Activated CD8-positive, alpha-beta T cell treated with anti-CD3 and anti-CD28 coated beads for 36 hours (primary cell): ENCODE measurements at places on chromosomes 1 and 21. TPM values are rescaled to one million over a fixed set of nuclear protein-coding genes. Genes with fewer than 3 reads are reported as not detected.

DNA sequence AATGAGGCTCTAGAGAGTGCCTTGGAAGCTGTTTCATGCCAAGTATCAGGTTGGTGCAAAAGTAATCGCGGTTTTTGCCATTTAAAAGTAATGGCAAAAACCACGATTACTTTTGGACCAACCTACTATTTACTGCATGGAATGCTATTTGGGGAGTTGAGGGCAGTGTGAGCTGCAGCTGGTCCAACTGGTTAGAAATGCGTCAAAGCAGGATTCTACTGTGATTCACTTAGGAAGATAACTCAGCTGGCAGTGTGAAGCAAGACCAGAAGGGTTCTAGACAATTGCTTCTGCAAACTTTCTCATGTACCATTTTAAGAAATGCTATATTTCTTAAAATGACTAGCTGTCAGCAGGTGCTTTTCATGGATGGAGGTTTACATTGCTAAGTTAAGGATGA, 21.2 kb upstream of the PLA2G2C start:
- peaks cover 14% of the 10 kb centered on the region for H3K4me1 ChIP-seq
- H3K4me3 ChIP-seq = no peak overlapping the region
- DNase-seq = no peak
- H3K36me3 ChIP-seq = no peaks in the 10 kb centered on the region

DNA sequence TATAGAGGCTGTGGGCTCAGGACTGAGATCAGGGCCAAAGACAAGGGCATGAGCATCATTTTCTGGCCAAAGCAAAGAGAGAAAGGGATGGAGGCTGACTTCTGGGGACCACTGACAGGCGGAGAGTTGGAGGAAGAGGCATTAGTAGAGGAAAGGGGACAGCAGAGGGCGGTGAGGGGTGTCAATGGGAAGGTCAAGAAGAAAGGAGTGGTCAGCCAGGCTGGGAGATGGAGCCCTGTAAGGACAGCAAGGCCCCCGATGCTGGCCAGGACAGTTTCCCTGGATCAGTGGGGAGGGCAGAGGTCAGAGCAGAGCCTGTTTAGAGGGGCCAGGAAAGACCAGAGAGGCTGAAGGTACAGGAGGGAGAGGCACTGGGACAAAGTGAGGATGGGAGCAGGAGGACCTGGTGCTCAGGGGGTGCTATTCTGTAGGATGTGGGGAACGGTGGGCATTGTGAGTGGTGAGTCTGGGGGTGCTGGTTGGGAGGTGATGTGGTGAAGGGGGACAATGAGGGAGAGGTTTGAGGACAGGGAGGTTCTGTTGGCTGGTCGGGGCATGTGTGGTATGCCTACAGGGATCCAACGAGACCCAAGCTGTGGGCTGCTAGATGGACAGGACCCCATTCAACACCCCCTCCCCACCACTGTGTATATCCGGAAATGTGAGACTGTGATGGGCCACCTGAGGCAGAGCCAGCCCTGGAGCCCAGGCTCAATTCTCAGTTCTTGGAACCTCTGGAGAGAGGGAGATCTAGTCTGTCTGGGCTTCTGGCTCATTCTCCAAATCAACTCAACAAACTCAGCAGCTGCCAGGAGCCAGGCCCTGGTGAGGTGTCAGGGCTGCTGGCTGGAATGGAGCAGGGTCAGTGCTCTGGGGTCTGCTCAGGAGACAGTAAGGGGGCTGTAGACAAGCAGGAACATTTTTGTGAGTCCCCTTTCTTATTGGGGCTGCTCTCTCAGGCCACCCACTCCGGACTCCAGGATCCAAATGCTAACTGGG, 1.4 kb upstream of the FAM151A start:
- DNase-seq = no peak
- H3K4me3 ChIP-seq = no peak overlapping the region
- no peaks in the 10 kb centered on the region for H3K27me3 ChIP-seq
- no peaks in the 10 kb centered on the region for H3K36me3 ChIP-seq
- no peak overlapping the region for H3K27ac ChIP-seq
- H3K4me1 ChIP-seq = no peaks in the 10 kb centered on the region

- peaks cover 2% of the 10 kb centered on the region for H3K36me3 ChIP-seq
- DNase-seq = no peak
- H3K27me3 ChIP-seq = peaks cover 5% of the 10 kb centered on the region
These were observed 97.7 kb downstream of the TLR5 start for GRCh38 chr1:223045164-223045957.

DNA sequence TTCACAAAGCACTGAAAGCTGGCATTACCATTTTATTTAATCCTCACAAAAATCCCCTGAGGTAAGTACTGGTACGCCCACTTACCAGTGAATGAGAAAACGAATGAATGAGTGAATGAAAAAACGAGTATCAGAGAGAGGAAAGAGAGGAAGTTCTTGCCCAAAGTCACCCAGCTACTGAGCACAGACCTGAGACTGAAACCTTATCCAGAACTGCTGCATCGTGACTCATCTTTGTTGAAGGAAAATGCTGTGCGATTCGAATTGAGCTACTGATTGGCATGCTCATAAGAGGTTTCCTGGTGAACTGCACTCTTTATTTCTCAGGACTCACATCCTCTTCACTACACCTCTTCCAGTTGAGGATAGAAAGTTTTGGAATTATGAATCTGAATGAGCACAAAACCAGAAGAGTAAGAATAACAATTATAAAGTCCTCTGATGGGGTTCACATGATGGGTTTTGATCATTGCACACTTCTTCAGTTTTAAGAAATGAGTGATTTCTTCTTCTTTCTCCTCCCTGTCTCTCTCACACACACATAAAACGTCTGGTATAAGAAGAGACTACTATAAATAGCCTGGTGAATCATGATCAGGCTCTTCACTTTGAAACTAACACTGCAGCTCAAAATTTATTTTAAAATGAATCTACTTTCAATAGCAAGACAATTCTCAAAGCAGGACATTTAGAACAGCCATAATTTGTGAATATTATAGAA, 32.1 kb downstream of the IL12RB2 start:
- H3K4me1 ChIP-seq = peaks cover 83% of the 10 kb centered on the region
- peaks cover 71% of the 10 kb centered on the region for H3K36me3 ChIP-seq
- peak overlapping the region; percentile 2 for H3K4me3 ChIP-seq
- H3K27me3 ChIP-seq = no peaks in the 10 kb centered on the region

GRCh38 chr1:25651824-25652741, 35.5 kb downstream of the MAN1C1 start:
- H3K27me3 ChIP-seq = no peaks in the 10 kb centered on the region
- peaks cover 3% of the 10 kb centered on the region for H3K36me3 ChIP-seq
- no peak overlapping the region for H3K27ac ChIP-seq
- no peak for DNase-seq

- H3K27me3 ChIP-seq = no peaks in the 10 kb centered on the region
- H3K36me3 ChIP-seq = peaks cover 1% of the 10 kb centered on the region
- no peak for DNase-seq
- peaks cover 46% of the 10 kb centered on the region for H3K4me1 ChIP-seq
These were observed 8.0 kb upstream of the IFNLR1 start for GRCh38 chr1:24195136-24195535.

The SPRR2F gene
- not detected for total RNA-seq

The GRIK3 gene
- not detected for total RNA-seq
